NCI-H2227 treated with DMSO at 0.1 percent for 48 hours (cell line): ENCODE measurements at places on chromosomes 5 and 9.

DNA sequence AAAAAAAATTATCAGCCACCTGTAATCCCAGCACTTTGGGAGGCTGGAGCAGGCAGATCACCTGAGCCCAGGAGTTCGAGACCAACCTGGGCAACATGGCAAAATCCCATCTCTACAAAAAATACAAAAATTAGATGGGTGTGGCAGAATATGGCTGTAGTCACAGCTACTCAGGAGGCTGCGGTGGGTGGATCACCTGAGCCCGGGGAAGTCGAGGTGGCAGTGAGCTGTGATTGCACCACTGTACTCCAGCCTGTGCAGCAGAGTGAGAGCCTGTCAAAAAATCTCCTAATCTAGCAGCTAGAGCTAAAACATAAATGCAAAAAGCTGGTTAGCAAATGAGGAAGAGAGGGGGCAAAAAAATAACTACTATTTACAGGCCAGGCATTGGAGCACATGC is 12.0 kb downstream of the PSMB7 start:
- no peak for DNase-seq

GRCh38 chr9:92522983-92523970 is 12.5 kb downstream of the ECM2 start:
- no peak for DNase-seq

DNA sequence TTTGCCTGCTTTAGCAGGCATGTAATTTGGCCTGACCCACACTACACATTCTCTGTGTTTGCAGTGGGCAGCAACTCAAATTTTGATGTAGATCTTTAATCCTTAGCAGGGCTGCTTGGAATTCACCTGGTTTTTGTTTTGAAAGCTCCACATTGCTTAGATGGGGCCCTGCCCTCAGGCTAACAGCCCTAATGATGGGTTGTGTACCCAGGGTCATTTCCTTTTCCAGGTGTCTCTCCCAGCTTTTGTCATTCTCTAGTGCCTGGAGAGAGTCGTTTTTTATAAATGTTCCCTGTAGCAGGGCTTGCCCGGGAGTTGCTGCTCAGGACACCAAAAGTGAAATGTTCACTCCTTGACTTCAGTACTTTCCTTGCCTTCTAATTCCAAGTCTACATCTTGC is 126.3 kb downstream of the TRIO start:
- DNase-seq = no peak

- DNase-seq = no peak
Observed at GRCh38 chr5:179698935-179699615, at the start of gene CANX. TSS of gene CANX (plus strand) at chr5:179698967. CDS start at chr5:179705682, 6,715 bp downstream.

DNA sequence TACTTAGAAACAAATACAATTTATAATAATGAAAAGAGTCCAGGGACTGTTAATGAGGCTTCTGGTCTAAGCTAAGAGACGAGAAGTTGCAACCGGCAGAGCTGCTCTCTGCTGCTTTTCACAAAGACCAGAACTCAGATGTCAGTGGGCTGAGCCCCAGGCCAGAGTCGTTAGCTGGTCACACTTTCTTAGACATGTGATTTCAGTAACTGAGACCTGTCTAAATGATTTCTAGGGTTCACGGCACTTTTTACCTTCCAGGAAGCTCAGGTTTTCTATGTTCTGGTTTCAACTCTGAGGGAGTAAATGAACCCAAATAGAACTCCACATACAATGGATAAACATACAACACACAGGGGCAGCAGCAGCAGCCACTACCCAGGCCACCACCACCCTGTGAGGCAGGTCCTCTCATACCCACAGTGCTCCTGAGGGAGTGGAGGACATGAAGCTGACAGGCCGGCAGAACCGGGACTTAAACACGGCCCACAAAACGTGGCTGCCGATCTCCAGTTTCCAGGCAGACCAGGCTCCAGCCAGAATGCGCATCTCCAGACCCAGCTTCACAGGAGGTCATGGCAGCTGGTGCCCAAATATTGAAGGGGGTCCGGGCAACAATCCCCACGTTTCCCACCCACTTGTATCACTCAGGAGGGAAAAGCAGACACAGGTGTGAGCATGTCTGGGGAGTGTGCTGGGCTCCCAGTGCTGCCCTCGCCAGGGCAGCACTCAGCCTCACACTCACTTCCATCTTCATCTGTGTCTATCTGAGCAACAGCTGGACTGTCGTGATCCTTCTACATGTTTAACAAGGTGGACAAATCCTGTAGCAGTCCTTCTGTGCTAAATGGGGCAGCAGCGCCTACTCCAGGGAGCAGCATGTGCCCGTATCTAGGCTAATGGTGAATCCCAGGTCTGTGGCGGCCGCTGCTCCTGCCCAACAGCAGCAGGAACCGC is 38.8 kb downstream of the IARS1 start:
- DNase-seq = no peak

DNA sequence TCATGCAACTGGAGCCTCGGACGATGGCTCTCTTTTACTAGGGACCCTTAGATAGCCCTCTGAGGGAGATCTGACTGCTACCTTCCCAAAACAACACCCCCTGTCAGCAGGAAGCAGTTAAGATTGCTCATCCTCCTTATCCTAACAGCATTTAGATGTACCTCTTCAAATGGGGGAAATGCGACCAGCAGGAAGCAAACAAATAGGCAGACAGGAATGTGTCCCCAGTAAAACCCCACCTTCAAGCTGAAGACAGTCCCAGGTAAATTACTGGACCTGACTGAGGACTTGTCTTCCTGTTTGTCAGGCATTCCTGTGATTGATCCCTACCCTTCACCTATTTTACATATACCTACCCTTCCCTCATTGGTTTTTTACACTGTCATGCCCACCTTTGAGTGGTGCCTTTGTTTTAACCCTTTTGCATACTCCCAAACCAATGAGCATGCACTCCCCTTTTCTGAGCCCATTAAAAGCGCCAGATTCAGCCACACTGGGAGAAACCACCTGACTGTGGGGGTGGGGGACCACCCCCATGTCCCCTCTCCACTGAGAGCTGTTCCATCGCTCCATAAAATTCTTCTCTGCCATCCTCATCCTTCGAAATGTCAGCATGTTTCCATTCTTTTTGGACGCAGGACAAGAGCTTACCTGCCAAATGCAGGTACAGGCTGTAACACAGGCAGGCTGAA is 954.0 kb upstream of the CDH6 start:
- DNase-seq = no peak

- DNase-seq = no peak
Observed at GRCh38 chr9:18910435-18910834, 122.6 kb downstream of the SAXO1 start.
